GM12864 (cell line): ENCODE measurements at places on chromosomes 7 and 10.
A peak's percentile ranks its signal among the peaks of the same experiment; 100 is the strongest.

GRCh38 chr10:3107426-3107961 lies 40.1 kb downstream of the PFKP start:
- no peak for DNase-seq

GRCh38 chr7:134942690-134943466 lies 43.4 kb upstream of the AGBL3 start:
- no peak for DNase-seq

DNA sequence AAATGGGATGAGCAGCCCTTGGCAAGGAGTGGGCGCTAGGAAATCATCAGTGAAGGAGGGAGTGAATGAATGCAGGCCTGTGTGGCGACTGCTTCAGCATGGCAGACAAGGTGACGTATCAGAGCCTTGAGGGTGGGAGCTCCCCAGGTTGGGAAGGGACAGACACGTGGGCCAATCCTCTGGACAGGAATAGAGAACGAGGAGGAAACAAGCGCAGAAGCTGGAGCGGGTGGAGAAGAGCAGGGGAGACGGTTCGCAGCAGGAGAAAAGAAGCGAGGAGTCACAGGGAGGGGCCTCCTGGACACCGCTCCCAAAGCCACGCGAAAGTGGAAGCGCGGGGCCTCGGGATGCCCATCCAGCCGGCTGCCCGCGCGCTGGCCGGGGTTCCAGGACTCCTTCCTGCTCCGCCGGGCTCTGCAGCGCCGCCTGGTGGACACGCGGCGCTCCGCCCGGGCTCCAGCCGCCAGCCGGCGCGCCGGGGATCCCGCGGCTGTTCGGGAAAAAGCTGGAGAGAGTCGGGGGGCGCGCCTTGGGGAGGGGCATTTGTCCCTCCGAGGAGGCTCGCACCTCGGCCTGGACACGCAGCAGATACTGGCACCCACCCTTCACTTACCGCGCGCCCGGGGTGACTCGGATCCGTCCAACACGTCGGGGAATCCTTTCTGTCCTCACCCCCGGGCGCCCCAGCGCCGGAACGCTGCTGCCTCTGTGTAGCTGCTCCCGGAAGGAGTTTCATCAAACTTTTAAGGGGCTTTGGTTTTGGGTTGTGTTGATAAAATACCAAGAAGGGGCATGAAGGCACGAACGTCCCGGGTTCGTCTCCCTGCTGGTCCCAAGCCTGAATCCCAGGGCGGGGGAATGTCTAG lies 6.3 kb downstream of the ZNF503 start:
- no peak for DNase-seq

DNA sequence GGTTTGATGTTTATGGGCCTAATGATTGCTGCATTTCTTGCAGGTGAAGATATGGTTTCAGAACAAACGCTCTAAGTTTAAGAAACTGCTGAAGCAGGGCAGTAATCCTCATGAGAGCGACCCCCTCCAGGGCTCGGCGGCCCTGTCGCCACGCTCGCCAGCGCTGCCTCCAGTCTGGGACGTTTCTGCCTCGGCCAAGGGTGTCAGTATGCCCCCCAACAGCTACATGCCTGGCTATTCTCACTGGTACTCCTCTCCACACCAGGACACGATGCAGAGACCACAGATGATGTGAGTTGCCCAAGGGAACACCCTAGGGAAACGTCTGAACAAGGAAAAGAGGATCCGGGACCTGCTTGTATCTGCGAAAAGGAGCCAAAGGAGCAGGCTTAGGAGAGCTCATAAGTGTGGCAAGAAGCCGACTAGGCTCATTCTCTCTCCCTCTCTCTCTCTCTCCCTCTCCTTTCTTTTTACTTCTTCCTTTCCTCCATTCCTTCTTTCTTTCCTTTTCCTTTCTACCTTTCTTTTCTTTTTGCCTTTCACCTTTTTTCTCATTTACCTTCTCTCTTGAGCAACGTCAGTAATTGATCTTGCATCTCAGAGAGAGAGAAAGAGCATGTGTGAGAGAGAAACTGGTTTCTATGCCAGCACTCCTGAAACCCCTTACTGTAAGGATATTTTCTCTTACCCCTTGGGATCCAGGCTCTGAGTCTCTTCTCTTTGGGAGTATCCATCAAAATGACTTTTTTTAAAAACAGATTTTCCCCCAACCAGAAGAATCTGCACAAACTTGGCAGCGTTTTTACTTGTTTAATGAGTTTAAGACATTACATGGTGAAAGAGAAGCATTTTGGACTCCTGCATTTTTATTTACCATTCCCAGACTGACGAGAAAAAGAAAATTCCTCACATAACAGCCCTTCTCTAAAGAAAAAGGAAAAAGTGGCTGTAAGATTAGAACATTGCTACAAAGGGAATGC lies 4.7 kb downstream of the DLX6 start:
- no peak for DNase-seq

- no peak for DNase-seq
These were observed 512.2 kb downstream of the SORCS1 start for GRCh38 chr10:106652279-106652678.

- DNase-seq: no peak
These were observed 5.5 kb downstream of the TACC2 start for GRCh38 chr10:121994429-121994941.

GRCh38 chr7:135151132-135151531 lies 3.3 kb downstream of the TMEM140 start:
- no peak for DNase-seq

GRCh38 chr7:105691082-105691679 lies 109.9 kb upstream of the EFCAB10 start:
- DNase-seq: no peak

- DNase-seq: no peak
These were observed 1117.3 kb downstream of the SORCS3 start for GRCh38 chr10:105758209-105758998.

DNA sequence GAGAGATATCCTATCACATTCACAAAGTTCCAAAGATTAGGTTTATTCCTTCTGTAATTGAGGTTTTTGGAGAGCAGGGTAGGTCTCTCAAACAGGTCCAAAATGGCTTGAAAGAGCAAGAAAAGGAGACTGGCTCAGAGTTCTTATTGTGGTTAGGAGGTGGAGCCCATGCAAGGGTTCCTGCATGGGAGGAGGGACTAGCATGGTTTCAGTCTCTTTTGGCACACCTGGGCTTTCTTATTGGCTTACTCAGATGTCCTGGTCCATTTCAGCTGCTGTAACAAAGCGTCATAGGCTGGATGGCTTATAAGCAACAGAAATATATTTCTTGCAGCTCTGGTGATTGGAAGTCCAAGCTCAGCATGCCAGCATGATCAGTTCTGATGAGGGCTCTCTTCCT lies 493.1 kb downstream of the REEP3 start:
- no peak for DNase-seq

GRCh38 chr10:94042834-94043175 lies 49.1 kb downstream of the PLCE1 start:
- no peak for DNase-seq

- no peak for DNase-seq
These were observed 225.8 kb upstream of the KLF14 start for GRCh38 chr7:130959743-130960207.

DNA sequence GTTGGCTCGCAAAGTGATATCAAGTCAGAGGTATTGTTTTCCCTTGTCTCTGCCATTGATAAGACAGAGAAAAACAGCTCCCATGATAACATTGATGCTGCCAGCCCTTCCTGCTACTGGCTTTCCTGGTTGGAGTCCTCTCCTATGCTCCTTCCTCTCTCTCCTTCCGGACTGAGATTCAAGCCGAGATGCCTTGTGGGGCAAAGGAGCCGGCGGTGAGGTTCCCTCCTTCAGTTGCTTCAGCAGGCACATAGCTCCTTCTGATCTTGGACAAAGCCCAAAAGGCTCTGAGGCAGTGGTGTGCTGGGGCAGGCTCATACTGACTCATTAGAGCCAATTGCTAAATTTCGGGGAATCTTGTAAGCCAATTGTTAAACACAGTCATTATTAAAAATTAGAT lies 8.8 kb upstream of the ZCCHC24 start:
- no peak for DNase-seq

GRCh38 chr7:132577206-132578049 lies 1.2 kb upstream of the PLXNA4 start:
- no peak for DNase-seq

DNA sequence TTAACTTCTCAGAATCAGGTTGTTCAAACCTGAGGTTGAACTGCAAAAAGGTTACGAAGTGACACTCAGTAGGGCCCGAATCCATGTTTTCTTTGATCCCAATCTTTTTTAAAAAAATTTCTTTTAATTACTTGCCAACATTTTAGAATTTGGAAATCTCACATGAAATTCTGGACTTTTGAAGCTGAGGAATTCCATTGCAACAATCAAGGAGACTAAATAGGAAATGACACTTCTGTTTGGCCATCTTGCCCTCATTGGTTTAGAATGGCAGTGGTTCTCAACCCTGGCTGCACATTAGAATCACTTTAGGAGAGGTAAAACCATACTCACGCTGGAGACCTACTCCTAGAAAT lies 471 bp upstream of the TOMM7 start:
- no peak for DNase-seq

DNA sequence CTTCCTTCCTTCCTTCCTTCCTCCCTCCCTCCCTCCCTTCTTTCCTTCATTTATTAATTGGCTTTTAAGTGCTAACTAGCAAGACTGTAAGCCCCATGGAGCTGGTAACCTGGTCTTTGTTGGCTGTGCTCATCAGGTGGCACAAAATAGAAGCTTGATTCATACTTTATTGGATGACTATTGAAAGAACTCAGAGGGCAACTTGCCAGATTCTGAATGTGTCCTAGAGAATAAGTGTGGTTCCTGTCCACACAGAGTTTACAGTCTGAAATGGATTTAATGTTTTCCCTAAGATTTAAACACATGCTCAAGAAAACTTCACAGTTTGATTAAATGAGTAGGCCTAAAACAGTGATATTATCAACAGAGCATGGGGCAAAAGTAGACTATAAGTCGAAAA lies 3.1 kb upstream of the CACNB2 start:
- no peak for DNase-seq

GRCh38 chr7:51045319-51046102 lies 262.8 kb upstream of the GRB10 start:
- no peak for DNase-seq

DNA sequence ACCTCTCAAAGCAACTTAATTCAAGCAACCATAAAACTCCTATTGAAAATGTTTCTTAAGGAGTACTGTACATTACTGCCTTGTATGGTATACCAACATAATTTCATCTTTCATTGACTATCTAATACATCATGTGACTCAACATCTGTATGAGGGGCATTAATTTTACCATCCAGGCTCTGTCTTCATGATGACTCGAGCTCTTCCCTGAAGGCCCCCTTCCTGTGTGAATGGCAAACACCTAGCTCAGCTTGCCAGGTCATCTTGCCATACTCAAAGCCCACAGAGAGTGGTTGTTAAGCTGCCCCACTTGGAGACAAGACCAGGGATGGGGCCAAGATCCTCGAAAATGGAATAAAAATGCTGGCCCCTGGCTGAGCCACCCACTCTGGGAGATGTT lies 82.4 kb downstream of the SGMS1 start:
- DNase-seq: no peak

DNA sequence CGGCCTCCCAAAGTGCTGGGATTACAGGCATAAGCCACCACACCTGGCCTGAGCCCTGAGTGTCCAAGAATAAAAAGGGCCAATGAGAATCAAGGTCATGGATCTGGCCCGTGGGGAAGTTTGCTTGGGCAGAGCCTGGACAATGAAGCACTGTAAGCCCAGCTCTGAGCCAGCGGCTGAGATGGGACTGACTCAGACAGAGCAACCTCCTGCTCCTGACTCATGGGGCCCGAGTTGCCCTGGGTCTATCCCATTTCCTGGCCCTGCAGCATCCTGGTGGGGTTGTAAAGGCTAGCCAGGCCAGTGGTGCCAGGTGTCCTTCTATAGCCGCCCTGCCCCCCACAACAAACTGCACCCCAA lies 5.2 kb upstream of the MYH16 start:
- DNase-seq: no peak

DNA sequence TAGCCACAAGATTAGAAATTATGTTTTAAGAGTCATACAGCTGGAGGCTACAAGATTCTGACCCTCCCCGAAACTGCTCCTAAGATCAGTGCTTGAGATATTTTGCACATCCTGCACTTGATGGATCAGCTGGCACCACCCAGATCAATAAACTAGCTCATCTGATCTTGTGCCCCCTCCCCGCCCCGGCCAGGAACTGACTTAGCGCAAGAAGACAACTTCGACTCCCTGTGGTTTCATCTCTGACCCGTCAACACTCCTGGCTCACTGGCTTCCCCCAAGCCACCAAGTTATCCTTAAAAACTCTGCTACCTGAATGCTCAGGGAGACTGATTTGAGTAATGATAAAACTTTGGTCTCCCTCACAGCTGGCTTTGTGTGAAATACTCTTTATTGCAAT lies 73.5 kb upstream of the NPSR1 start:
- no peak for DNase-seq

DNA sequence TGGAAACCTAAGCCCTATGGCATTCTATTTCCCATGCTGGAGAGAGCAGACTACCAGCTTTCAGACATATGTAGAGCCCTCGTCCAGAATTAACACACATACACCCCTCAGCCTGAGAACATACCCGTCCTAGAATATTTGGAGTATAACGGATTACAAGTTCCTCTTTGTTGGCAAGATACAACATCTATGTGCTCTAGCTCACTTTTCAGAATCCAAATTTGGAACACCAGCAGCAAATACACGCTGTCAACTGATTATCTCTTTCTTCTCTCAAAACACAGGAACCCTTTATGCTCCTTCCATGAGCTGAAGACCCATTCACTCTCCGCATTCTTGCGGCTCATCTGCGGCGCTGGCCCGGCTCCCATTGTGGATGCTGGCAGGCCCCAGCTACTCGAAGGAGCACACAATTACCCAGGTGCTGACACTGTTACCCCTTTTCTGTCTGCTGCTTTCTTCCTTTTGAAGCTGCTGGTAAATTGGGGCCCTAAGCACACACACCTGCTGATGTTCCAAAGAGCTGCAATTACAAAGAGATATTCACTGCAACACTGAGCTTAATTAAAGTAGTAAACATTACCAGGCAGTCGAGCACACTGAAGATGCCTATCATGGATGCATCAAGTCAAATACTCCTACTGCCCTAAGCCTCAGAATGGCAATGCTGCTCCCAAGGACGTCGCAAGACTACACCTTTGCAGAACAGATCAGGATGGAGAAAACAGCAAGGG lies 70.0 kb downstream of the VOPP1 start:
- no peak for DNase-seq

DNA sequence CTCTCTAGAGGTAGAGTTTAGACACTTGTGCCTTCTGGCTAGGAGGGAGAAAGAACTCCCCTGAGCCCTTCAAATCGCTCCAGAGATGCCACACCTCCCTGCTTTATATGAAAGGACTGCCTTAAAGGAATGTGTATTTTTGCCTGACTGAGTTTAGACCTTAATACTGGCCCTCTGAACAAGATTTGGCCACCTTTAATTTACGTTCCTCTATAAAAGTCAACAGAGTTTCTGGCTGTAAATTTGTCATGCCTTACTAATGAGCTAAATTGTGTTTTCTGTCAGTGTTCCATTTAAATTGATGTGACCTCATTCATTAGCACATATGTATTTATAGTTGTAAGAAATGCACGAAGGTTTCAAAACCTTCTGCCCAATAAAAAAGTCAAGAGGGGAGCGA lies 48.0 kb downstream of the SEMA3C start:
- DNase-seq: no peak

DNA sequence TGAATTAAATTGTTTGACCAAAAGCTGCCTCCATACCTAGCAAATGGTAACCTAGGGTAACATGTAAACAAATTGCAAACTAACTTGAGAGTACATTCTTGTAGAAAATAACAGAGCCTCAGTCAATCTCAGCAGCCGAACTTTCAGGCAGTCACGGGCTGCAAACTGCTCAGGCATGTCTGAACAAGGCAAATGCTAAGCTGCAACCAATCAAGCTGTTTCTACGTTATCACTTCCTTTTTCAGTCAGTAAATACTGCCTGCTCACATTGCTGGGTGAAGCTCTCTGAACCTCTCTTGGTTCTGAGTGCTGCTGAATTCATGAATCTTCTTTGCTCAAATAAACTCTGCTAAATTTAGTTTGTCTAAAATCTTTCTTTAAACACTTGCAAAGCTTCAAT lies 1212.4 kb downstream of the SORCS1 start:
- DNase-seq: peak; percentile 53
